Activated T-cell treated with anti-CD3 and anti-CD28 coated beads, Interleukin-2, amount 50 U/mL, for 4 hours (primary cell): ENCODE measurements at places on chromosomes 1 and 21. TPM values are rescaled to one million over a fixed set of nuclear protein-coding genes. Genes with fewer than 3 reads are reported as not detected.
A peak's percentile ranks its signal among the peaks of the same experiment; 100 is the strongest.

- DNase-seq: no peak
These were observed 4.2 kb upstream of the PADI1 start for GRCh38 chr1:17200756-17201155.

DONSON gene
- total RNA-seq: 22.5 TPM

GRCh38 chr1:2840036-2840809 is 38.7 kb upstream of the TTC34 start:
- peak; percentile 48 for DNase-seq

SPRR2B gene
- total RNA-seq: not detected

ZFP69 gene
- total RNA-seq: 2.6 TPM

DNA sequence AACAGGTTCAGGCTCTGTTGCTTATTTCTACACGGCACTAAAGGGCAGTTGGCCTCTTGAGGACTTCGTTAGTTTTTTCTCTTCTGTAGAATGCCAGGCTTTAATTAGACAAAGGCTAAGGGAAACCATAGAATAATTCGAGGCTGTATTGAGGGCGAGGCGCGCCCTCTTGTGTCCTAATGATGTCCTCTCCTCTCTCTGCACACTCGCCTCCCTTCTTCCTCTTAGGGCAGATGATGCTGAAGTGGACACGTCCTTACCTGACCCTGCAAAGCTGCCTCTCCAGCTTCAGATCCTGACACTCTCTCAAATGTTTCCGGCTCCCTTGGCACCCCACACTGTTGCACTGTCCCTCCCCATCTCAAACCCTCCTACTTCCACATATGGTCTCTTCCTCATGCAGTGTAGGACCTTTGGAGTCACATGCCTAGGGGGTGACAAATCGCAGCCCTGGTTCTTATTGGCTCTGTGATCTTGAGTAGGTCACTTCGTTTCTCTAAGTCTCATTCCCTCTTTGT is 1.9 kb upstream of the ZSCAN20 start:
- DNase-seq: peak; percentile 35

DNA sequence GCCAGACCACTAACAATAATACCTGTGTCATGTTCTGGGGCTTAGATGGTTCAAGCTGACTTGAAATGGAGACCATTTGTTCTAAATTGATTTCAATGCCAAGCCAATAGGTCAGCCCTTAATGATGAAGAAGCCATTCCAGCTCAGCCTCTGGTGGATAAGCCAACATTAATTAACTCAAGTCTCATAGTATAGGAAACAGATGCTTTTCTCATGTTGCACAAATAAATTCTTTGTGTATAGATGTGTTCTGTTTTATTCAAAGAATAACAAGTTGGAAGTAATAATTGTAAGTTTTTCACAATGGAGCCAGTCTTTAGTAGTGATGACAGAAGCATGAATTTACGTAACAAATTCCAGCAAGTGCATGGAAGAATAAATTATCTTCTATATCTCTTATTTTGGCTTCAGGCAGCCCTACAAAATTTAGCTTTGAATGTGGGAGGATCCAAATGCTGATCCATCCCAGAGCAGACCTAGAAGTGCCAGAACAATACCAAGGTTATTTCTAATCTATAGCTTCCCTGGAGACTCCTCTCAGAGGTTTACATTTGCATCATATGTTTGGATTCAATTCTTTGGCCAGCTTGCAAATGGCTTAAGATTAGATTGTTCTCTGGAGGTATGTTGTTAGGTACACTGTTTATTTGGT is 42.2 kb upstream of the C1orf105 start:
- DNase-seq: no peak

CLDN17 gene
- total RNA-seq: not detected
